ENCODE measurements at places on chromosomes 2 and 18.

DNA sequence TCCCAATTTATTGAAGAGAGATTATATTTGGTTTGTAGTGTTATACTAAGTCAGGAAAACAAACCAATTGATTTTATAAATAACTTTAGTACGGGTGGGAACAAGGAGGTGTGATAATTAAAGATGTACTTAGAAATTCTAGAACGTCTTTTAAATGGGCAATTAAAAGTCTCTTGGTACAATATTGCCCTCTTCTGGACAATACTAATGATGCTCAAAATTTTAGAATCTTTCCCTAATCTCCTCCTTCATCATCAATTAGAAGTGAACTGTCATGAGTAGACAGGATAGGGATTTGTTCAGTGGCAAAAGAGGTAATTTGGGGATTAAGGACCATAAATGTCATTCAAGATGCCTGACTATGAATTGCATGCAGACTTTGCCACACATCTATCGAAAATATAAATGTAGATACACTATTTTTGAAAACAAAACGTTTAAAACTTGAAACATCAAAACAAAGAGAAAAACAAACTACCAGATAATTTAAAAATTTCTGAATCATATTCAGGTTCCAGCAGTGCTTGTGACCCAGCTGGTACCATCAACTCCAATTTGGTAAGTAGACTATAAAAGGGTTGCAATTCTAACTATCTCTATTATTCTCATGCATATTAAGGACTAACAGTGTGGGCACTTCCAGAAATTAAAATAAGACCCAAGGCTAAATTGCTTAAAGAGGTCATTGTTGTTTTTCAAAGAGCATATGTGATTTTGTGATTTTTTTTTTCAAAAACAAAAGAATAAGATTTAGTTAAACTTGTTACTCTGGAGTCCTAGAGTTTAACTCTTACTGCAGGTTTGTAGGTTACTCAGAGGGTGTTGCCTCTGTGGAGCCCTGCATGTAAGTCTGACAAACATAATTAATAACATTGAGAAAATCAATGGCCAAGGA lies 123.5 kb downstream of the LAMA3 start:
- DNase-seq, result no peak

DNA sequence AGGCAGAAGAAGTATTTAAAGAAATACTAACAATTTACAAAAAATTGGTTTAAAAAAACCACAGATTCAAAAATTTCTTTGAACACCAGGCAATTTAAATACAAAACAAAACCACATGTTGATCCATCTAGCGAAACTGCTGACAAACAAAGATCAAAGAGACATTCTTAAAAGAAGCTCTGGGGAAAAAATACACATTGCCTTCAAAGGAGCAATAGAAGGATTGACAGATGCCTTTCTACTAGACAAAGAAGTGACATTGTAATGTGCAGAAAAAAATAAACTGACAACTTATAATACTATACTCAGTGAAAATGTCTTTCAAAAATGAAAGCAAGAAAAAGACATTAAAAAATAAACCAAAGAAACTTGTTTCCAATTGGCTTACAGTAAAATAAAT lies 12.6 kb upstream of the EIF2AK3 start:
- no peak for DNase-seq

DNA sequence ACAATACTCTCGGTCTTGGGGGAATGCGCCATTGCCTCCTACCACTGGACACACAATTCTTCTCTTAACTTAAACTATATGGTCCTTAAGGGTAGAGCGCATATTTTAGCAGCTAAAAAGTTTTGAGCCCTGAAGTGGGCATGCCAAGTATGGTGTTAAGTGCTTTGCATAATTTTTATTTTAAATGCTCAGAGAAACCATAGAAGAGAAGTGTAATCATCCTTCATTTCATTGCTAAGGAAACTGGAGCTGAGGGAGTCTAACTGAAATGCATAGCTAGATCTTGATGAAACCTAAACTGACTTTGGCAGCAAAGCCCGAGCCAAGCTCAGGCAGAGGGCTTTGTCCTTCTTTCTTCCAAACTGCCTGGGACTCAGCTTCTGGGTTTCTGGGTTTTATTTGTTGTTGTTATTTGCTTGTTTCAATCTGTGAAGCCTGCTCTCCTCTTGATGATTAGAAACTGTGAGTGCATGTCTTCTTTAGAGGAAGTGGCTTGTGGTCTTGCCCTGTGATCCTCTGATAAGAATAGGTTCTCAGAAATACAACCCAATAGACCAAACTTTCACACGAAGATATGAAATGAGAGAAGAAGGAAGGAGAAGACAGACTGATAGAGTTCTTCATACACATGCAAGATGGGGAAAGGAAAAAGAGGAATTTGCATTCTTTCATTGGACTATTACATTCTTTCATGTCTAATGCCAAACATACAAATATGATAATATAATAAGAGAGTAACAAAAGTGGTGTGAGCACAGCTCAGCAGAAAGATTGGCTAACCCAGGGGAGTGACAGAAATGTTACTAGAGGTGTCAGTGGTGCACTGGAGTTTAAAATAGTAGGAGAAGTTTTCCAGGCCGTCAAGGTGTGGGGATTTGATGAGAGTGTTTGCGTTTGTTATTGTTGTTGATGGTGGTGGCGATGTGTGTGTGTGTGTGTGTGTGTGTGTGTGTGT lies 7.5 kb upstream of the RNF144A start:
- DNase-seq, result no peak

DNA sequence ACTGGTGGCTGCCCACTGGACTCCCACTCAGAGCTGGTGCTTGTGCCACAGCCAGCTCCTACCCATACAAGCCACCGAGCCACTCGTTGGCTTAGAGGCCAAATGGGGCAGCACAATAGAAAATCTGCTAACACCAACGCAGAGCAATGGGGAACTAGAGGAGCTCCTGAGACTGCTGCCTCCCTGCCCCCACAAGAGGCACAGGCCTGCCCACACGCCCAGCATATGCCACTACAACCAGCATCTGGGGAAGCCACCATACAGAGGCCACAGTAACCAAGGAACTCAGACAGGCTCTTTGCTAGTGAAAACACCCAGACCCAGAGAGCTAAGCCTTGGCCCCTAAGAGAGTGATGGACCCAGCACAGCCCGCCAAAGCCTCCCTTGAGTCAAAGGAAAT lies 231.2 kb upstream of the RAB6C start:
- DNase-seq, result no peak

- DNase-seq, result no peak
Measured at GRCh38 chr18:70314151-70314782, 25.4 kb downstream of the SOCS6 start.

GRCh38 chr2:74575320-74575719 lies 20.8 kb downstream of the DOK1 start:
- peak; percentile 47 for DNase-seq

GRCh38 chr2:70706026-70706795 lies 61.8 kb downstream of the ADD2 start:
- no peak for DNase-seq

DNA sequence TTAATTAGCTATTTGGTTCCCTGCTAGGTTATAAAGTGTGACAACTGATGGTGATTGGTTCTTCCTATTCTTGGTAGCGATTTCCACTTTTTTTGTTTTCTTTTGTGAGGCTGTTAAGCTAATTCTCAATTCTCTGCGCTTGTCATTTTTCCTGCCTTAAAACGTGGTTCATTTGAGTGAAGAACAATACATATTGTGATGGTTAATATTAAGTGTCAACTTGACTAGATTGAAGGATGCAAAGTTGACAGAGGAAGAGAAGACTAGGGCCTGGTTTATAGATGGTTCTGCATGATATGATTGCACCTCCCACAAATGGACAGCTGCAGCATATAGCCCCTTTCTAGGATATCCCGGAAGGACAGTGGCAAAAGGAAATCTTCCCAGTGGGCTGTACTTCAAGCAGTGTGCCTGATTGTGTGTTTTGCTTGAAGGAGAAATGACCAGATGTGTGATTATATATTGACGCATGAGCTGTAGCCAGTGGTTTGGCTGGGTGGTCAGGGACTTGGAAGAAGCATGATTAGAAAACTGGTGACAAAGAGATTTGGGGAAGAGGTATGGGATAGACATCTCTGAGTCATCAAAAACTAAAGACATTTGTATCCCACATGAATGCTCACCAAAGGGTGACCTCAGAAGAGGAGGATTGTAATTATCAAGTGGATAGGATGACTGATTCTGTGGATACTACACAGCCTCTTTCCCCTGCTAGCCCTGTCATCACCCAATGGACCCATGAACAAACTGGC lies 39.4 kb upstream of the ZNF804A start:
- DNase-seq, result no peak

DNA sequence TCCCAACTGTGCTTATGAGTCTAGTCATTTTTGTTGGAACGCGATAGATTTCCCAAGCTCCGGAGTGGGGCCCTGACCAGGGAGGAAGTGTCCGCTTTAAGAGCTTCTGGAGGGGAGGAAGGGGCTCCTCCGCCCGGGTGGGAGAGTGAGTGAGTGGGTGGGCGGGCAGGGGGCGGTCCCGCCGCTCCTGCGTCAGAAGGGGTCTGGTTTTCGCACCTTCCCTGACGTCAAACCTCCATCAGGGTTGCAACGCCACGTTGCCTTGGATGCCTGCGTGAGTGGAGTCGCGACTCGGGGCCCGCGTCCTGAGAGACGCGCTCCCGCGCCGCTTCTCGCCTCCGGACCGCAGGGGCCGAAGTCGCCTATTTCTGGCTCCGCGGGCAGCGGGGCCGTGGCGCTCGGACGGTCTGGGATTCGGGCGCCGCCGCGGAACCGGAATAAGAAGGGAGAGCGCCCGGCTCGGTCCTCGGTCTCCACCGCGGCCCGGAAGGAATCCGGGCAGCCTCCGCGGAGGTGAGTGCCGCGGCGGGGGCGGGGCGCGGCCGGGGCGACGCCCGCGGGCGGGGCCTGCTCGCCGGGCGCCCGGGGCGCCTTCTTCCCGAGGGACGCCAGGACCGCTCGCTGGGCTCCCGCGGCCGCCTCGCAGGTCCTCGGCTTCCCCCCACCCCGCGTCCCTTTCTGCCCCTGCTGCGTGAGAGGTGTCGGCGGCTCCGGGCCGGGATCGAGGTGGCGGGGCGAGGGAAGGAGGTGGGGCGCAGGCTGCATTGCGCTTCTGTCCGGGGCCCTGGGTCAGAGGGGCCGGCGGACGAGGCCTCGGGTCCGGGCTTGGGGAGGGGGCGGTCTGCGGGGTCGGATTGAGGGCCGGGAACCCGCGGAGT lies at the start of gene ZDBF2:
Gene ZDBF2, plus strand, starts transcription at position 230 of the 878 bp plus-strand sequence. CDS start 7,187 bp downstream, outside the sequence.
- DNase-seq, result no peak

DNA sequence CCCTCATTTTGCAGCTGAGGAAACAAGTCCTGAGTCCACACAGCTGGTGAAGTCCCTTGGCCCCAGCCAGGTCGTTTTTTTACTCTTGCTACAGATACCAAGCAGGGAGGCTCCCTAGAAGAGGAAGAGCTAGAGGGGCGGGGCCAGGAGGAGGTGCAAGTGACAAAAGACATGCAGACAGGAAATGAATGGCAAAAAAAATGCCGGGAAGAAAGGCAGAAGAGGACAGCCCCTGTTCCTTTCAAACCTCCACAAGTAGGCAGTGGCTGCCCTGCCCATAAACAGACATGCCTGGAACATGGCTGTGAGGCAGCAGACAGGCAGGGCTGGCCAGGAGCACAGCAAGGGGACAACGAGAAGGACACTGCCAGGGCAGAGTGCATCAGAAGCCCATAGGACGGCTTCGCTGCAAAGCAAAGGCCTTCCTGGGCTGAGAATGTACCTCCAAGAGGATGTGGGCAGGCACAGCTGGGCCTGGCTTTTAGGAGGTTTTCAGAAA lies 108.7 kb downstream of the ZBTB7C start:
- DNase-seq, result no peak

DNA sequence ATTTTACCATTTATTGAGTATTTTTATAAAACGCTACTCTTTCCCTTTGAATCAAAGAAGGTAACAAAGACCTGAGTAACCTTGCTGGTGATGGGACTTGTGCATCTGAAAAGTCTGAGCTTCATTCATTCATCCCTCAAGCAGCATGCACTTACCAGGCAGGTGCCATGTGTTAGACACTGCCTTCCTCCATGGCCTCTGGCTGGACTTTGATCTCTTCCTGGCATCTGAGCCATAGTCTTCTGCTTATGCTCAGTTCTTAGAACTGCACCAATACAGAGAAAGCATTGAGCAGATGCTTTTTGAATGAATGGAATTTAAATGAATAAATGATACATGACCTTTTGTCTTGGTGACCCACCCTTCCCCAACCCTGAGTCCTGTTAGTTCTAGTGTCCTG lies 251.4 kb upstream of the COPS8 start:
- no peak for DNase-seq
